ENCODE measurements at places on chromosomes 4 and X.

DNA sequence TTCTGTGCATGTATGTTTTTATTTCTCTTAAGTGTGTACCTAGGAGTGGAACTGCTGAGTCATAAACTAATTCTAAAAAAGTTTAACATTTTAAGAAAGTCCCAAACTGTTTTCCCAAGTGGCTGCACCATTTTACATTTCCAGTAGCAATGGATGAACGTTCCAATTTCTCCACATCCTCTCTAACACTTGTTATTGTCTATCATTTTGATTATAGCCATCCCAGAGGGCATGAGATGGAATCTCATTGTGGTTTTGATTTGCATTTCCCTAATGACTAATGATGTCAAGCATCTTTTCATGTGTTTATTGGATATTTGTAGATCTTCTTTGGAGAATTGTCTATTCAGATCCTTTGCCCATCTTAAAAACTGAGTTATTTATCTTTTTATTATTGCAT lies 82.5 kb downstream of the PPEF1 start:
- DNase-seq = no peak

DNA sequence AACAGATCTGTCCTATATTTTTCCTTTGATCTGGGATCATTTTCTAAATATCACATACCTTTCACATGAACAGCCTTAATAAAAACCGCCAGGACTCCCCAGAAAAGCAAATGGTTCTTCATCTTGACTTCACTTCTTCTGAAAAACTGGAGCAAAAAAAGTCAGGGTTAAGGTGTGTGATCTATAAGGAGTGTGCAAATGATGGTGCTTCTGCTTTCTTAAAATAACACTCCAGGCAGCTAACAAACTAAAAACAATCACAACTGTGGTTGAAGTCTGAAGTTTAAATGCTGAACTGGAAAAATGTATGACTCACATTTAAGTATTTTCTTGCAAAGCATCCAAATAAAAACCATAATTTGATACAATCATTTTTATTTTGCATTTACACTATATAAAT lies at the start of gene JCHAIN:
TSS of gene JCHAIN (minus strand) at position 140 of the 400 bp plus-strand sequence. CDS start at position 122, 18 bp downstream.
- DNase-seq = no peak

DNA sequence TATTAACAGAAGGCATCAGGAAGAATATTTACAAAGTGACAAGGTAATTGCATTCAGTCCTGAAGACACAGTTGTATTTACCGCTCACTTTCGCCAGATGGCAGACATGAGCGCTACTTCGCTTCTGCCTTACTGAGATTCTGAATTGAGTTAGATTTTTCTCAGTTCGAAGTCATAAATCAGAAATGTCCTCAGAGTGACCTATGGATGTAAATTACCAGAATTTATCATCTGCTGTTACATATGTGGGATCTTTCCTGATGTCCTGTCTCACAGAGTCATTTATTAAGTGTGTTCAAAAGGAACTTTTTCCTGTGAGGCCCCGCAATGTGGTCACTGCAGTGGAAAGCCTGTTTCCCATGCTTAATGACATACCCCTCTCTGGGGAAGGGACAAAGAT lies 97.3 kb upstream of the DCLK2 start:
- DNase-seq = peak; percentile 58

- no peak for DNase-seq
Measured at GRCh38 chr4:54548098-54548620, 109.6 kb upstream of the KIT start.

DNA sequence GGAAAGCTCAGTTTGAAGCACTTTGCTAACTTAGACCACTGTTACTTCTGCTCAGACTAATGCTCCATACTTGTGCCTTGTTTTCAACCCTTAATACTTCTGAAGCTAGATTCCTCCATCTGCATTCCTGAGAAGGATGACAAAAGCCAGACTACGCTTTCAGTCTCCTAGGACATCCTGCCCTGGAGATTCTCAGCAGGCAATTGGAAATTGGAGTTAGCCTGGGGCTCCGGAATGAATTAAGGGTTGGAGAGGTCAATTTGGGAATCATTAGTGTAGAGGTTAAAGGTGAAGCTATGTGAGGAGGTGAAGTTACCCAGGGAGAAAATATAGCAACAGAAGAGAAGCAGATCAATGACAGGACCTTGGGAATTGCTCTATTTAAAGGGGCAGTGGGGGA lies 215.9 kb upstream of the MBNL3 start:
- DNase-seq = no peak

DNA sequence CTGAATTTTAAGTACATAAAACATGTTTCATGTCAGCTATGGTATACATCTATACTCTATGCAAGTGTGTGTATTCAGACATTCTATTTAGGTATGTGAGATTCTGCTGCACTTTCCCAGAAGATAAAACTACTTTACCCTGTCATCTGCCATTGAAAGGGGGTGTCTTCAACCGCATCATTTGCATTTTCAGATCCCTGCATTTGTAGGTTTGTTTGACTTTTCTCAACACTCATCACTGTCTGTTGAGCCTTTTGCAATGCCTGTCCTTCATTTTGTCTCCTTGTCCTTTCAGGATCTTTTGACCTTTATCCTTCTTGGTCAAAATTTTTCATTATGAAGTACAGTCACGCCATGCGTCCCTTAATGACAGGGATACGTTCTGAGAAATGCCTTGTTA lies 103.5 kb downstream of the TMA16 start:
- no peak for DNase-seq

- DNase-seq = peak; percentile 1
Measured at GRCh38 chr4:109155682-109156283, 146.7 kb downstream of the COL25A1 start.

- no peak for DNase-seq
Measured at GRCh38 chr4:1635464-1635863, 48.6 kb downstream of the FAM53A start.

DNA sequence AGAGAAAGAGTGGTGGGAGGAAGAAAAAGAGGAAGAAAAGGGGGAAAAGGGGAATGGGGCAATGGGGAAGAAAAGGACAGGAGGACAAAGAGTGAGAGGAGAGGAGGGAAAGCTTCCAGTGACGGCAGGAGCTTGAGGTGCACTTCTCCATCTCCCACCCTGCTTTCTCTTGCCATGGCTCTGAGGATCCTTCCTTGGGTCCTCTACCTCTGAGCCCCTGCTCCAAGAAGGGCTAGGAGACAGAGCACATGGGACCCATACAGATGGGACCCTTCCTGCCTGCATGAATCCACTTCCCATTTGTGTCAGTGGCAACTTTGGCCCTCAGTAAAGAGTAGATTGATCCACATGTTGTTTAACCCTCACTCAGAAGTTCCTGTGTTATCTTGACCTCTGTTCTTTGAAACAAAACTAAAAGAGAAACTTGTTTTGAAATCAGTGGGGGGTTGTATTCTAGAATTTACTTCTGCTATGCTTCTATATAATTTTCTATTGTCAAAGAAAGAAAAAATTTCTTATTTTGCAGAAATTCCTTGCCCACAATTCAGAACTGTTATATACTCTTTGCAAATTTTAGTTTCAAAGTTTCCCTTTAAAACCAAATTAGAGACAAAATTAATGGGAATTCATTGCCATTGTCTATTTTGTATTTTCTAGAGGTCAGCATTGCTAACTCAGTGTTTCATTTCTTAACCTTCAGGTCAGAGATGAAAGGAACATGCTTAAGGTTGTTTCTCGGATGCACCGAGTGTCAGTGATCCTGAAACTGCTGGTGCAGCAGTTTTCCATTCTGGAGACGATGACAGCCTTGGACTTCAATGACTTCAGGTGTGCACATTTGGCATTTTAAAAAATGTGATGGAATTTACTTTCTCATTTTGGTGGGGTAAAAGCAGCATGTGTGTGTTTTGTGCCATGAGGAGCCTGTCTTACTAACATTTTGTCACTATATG lies 5.0 kb downstream of the TDO2 start:
- no peak for DNase-seq

DNA sequence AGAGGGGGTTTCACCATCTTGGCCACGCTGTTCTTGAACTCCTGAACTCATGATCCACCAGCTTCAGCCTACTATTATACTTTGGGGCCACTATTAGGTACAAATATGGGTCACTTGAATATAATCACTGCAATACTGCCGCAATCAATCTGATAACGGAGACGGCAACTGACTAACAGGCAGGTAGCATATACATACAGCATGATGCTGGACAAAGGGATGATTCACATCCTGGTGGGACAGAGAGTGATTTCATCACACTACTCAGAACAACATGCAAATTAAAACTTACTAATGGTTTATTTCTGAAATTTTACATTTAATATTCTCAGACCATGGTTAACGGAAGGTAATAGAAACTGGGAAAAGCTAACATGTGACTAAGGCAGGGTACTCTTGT lies 10.9 kb downstream of the LRBA start:
- peak; percentile 13 for DNase-seq

DNA sequence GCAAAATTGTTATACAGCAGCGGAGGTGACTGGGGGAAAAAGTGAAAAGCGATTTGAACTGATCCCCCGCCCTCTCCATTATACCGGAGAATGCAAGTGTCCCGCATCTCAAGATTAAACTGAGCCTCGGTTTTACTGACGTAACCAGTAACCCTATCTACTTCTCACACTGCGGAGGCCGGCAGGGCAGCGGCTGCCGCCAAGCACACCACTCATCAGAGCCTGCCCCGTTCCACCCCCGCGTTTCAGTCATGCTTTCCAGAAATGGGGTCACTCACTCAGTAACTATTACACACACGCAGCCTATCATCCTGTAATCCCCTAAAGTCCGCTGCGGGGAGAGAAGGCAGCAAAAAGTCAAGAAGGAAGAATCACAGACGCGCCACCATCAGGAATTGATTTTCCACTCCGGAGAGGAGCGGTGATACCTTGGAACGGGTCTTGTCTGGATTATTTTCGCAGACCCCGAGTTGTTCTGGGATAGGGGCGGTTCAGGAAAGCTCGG lies 1.4 kb downstream of the RPS6KA3 start:
- peak; percentile 91 for DNase-seq

DNA sequence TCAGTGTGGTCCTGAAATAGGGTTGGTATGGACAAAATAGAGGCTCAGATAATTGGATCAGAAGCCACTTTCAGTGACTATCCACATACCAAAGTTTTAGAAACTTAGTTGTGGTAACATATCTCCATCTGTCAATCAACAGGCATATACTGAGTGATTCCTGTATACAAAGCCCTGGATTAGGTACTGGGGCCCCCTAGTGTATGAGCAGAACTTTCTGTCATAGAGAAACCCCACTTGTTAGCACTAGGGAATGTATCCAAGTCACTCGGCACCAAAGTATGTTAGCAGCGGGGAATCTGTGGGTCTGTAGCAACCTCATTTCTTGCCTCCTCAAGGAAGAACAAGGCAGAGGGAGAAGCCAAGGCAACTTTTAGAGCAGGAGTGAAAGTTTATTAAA lies 50.7 kb downstream of the MAP7D3 start:
- DNase-seq = peak; percentile 46

DNA sequence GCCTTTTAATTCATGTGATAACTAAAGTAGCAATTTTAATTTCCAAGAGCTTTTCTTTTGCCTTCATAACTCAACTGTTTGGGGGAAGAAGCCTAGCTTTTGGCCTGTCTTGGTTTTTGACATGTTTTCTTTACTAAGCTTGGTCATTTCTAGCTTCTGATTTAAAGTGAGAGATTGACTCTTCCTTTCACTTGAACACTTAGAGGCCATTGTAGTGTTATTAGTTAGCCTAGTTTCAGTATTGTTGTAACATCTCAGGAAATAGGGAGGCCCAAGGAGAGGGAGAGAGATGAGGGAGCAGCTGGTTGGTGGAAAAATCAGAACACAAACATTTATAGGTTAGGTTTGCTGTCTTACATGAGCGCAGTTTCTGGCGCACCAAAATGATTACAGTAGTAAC lies 44.8 kb downstream of the DCLK2 start:
- no peak for DNase-seq

DNA sequence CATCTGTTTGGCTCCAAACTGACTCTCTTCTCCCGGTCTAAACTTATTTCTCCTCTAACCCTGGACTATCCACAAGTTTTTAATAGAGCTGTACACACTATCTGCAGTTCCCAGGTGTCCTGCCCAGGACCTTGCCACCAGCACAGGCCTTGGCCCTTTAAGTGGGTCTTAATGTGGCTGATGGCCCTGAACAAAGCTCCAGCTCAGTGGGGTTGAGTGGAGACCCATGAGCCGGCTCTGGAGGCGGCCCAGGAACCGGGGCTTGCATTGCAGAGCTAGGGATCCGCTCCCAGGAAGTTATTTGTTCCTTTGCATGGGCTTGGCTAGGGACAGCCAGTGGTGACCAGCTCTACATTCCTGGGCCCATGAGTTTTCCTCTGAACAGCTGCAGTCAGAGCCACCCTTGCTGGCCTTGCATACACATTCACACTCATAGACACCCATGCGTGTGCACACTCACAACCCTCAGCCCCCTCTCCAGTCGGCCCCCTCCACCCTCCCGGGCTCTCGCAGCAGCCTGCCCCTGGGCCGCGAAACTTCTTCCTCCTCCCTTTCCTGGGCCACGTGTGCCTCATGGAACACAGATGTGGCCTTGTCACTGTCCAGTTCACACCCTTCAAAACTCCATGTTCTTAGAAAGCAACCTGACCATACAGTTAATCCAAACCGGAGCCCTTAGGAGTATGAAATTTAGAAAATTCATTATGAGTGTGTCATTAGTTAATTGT lies 58.2 kb downstream of the GPR143 start:
- no peak for DNase-seq

DNA sequence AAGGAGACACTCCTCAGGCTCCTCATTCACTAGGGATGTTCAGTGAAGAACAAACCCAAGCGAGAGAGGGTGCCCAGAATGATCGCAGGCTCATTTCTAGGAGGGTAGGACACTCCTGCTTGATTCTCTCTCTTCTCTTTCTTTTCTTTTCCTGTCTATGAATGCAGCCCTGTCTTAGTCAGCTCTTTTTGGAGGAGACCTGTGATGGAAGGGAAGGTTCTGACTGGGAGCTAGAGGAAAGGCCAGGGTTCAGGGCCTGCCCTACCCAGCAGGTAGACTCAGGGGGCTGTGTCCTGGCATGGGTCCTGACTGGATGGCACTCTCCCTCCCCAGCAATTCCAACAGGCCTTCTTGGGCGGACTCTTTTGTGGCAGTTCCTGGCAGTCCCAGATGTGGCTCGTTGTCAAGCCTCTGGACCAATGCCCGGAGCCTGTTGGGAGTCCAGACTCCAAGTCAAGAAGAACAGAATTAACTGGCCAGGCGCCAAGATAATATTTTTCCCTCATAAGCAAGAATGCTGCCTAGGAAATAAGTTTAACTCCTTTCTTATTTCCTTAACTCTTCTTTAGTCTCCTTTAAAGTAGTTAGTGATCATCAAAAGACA lies 139.4 kb upstream of the SCML1 start:
- DNase-seq = no peak
